ENCODE measurements at places on chromosomes 12 and 14.

DNA sequence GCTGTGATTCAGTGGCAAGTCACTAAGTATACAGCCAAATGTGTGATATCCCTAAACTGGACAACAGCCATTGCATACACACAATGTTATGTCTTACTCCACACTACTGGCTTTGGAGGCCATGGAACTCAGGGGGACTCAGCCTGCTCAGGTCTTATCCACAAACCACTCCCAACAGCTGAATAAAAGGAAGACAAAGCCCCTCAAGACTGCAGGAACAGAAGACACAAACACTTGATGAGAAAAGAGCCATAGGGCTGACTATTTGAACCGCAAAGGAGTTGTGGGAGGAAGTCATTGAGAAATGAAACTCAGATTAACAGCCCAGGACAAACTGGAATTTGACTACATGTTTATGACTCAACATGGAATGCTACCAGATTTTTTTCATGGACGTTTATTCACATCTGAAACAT is 40.9 kb downstream of the PTGER2 start:
- H3K4me1 ChIP-seq = no peaks in the 10 kb centered on the region
- no peak overlapping the region for H3K27ac ChIP-seq
- H3K36me3 ChIP-seq = no peaks in the 10 kb centered on the region
- peaks cover 21% of the 10 kb centered on the region for H3K27me3 ChIP-seq
- no peak for DNase-seq
- no peak overlapping the region for H3K4me3 ChIP-seq

- no peaks in the 10 kb centered on the region for H3K4me1 ChIP-seq
- H3K27ac ChIP-seq = no peak overlapping the region
Measured at GRCh38 chr12:91361864-91362263, 179.2 kb upstream of the DCN start.

GRCh38 chr12:117551665-117552064 is 190.2 kb upstream of the NOS1 start:
- H3K4me3 ChIP-seq = no peak overlapping the region
- H3K27ac ChIP-seq = no peak overlapping the region
- H3K36me3 ChIP-seq = no peaks in the 10 kb centered on the region

GRCh38 chr12:28711421-28711820 is 437.7 kb upstream of the FAR2 start:
- DNase-seq = no peak
- no peaks in the 10 kb centered on the region for H3K27me3 ChIP-seq
- H3K4me3 ChIP-seq = no peak overlapping the region
- no peak overlapping the region for H3K27ac ChIP-seq

DNA sequence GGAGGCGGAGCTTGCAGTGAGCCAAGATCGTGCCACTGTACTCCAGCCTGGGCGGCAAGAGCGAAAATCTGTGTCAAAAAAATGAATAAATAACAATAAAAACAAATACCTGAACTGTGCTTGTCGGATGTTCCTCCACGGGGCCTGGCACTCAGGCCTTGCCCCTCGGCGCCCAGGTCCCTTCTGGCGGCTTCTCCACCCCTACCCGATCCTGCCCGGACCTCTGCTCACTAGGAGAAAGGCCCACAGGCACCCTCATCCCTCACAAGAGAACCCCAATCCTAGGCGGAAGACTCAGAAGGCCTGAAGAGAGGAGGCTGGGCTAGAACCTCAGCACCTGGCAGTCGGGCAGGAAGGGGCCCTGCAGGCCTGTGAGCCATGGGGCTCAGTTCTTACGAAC is 21.0 kb upstream of the BTBD6 start:
- no peak overlapping the region for H3K4me3 ChIP-seq
- H3K27ac ChIP-seq = no peak overlapping the region
- no peaks in the 10 kb centered on the region for H3K27me3 ChIP-seq
- peaks cover 10% of the 10 kb centered on the region for H3K36me3 ChIP-seq

GRCh38 chr12:47123730-47124129 is 44.0 kb upstream of the AMIGO2 start:
- H3K4me1 ChIP-seq = no peaks in the 10 kb centered on the region
- no peak overlapping the region for H3K27ac ChIP-seq
- DNase-seq = no peak

DNA sequence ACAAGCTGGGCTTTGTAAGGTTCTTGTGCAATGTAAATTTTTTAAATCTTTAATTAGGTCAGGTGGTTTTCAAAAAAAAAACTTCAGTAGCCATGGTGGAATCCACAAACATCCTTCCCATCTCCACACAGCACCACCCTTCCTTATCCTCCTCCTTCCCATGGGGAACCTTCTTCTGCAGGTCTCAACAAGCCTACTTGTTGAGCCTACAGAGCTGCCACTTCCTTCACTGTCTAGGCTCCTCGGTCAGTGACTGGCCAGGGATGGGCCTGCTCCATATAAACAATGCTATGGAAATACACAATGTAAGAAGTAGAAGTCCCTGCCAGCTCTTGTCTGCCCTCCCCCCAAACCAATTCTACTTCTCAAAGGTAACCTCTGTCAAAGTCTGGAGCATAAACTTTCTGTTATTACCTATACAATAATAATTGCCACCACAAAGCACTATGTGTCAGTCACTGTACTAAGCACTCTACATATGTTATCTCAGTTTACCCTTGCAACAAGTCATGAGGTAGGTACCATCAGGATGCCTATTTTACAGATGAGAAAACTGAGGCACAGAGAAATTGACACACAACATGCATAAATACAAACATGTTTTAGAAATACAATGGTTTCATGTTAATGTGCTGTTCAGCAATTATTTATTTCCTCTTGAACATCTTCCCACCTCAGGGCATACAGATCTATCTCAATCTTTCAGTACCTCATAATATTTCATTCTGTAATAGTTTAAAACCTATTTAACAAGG is 17.4 kb downstream of the LIMA1 start:
- no peak overlapping the region for H3K27ac ChIP-seq
- H3K4me3 ChIP-seq = no peak overlapping the region
- H3K4me1 ChIP-seq = no peaks in the 10 kb centered on the region
- no peaks in the 10 kb centered on the region for H3K27me3 ChIP-seq
- DNase-seq = no peak

Data from endothelial cell of umbilical vein (primary cell).